ENCODE measurements at places on chromosomes 13 and 19.

GRCh38 chr19:38277969-38278680 lies 13.8 kb downstream of the SPINT2 start:
- no peaks in the 10 kb centered on the region for H3K27me3 ChIP-seq
- peak overlapping the region; percentile 13 for H3K4me3 ChIP-seq
- peak; percentile 68 for DNase-seq
- H3K4me1 ChIP-seq = peaks cover 93% of the 10 kb centered on the region

DNA sequence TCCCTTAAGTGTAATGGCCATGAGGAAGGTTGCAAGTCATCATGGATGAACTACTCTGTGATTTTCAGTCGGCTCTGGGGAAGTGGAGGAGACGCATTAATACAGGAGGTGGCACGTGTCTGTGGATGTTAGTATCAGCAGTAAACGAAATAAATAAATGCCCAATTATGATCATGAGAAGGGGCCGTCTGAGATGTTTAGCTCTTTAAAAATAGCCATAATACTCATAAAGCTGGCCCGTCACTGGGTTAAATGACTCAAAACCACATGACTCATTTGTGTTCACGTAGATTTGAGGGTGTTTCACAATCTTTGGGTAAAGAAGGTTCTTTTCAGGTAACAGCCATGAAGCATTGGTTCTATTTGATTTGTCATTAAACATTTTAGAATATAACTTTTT lies 620.6 kb downstream of the GPC6 start:
- no peaks in the 10 kb centered on the region for H3K4me1 ChIP-seq
- H3K4me3 ChIP-seq = no peak overlapping the region
- H3K27ac ChIP-seq = no peak overlapping the region
- no peak for DNase-seq

DNA sequence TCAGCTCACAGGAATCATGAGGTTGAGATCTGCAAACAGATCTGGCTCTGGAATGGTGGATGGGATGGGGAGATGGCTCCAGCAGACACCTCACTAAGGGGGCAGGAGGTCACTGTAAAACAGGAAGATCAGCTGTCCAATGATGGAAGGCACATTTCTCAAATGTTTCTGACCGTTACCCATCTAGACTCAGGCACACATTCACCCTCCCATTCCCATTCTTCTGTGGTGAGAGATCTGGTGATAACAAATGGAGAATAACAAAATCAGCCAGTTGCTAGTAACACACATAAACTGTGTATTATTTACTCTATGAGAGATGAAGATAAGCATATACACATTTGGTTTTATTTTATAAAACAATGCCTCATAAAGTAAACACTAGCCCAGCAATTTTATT lies 235.9 kb downstream of the TSHZ3 start:
- no peak overlapping the region for H3K27ac ChIP-seq
- DNase-seq = no peak
- peaks cover 87% of the 10 kb centered on the region for H3K27me3 ChIP-seq

GRCh38 chr13:78061806-78062205 lies 143.2 kb upstream of the EDNRB start:
- no peak overlapping the region for H3K27ac ChIP-seq
- H3K4me3 ChIP-seq = no peak overlapping the region
- no peak for DNase-seq
- no peaks in the 10 kb centered on the region for H3K36me3 ChIP-seq
- H3K4me1 ChIP-seq = no peaks in the 10 kb centered on the region

DNA sequence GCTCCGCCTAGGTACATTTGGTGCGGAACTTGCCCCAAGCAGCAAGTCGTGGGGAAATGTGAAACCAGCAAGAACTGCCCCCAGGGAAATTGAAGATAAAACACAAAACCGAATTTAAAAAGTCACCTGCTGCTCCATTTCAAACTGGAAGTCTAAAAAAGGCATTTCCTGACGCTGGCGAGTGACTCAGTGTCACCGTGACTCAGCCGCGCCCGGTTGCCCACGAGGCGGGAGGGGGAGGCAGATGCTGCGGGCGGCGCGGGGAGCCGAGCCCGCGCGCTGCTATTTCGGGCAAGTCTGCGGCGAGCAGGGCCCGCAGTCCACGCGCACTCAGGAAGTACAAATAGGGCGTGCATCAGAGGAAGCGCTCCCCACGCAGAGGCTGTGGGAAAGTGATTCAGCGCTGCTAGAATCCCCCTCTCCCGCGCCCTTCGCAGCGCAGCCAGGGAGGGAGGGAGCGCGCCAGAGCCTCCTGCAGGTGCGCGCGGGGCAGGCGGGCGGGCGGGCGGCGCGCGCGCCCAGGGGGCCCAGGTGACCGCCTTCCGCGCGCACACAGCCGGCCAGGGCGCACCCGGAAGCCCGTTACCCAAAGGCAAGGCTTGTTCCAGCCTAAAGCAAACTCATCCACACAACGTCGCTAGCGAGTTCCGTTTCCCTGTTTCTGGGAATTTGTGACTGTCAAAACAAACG lies 168.8 kb downstream of the COL4A1 start:
- peak overlapping the region; percentile 86 for H3K27ac ChIP-seq
- no peaks in the 10 kb centered on the region for H3K36me3 ChIP-seq
- DNase-seq = peak; percentile 61
- H3K4me1 ChIP-seq = peaks cover 53% of the 10 kb centered on the region

- H3K36me3 ChIP-seq = no peaks in the 10 kb centered on the region
- H3K4me3 ChIP-seq = no peak overlapping the region
- no peak overlapping the region for H3K27ac ChIP-seq
- no peak for DNase-seq
- H3K27me3 ChIP-seq = peaks cover 89% of the 10 kb centered on the region
These were observed 149.0 kb downstream of the TEX29 start for GRCh38 chr13:111469450-111469849.

- peaks cover 68% of the 10 kb centered on the region for H3K36me3 ChIP-seq
- H3K4me3 ChIP-seq = no peak overlapping the region
- no peak overlapping the region for H3K27ac ChIP-seq
These were observed 1.7 kb downstream of the UTP14C start for GRCh38 chr13:52026246-52026626.

- no peak overlapping the region for H3K4me3 ChIP-seq
- no peak overlapping the region for H3K27ac ChIP-seq
- no peak for DNase-seq
- peaks cover 5% of the 10 kb centered on the region for H3K4me1 ChIP-seq
- peaks cover 5% of the 10 kb centered on the region for H3K27me3 ChIP-seq
These were observed 65.3 kb downstream of the KCTD15 start for GRCh38 chr19:33861950-33862349.

GRCh38 chr13:76012091-76012721 lies 376.1 kb downstream of the LMO7 start:
- H3K36me3 ChIP-seq = no peaks in the 10 kb centered on the region
- no peak for DNase-seq
- peaks cover 27% of the 10 kb centered on the region for H3K4me1 ChIP-seq
- H3K4me3 ChIP-seq = no peak overlapping the region
- H3K27me3 ChIP-seq = no peaks in the 10 kb centered on the region

DNA sequence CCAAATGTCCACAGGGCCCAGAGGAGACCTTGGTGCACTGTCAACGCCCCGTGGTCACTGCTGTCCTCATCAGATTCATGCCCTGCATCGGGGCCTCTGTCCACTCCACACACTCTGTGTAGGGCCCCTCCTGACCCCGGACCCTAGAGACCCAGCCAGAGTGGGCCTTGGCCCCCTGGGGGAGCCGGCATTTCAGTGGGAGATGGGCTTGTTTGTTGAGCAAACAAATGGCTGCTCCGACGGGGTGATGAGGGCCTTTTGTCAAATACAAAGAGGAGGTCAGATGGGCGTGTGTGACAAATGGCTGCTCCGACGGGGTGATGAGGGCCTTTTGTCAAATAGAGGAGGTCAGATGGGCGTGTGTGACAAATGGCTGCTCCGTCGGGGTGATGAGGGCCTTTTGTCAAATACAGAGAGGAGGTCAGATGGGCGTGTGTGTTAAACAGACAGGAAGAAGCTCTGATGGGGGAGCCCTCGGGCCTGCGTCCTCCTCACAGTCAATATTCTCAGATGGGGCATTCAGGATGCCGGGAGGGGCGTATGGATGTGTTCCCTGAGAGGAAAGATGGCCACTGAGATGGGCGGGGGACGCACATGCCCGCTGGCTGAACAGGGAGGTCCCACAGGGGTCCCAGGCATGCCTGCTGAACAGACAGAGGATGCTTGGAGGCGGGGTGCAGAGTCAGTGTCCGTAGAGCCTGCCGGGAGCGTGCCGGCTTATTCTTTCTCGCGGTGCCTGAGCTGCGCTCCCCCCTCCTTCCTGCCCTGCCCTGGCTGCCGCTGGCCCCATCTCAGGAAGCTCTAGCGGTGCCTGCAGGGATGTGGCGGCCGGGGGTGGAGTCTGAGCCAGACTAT lies 36.3 kb downstream of the SMIM24 start:
- no peaks in the 10 kb centered on the region for H3K27me3 ChIP-seq
- H3K27ac ChIP-seq = peak overlapping the region; percentile 89
- H3K36me3 ChIP-seq = peaks cover 42% of the 10 kb centered on the region
- H3K4me3 ChIP-seq = peak overlapping the region; percentile 43
- peak; percentile 78 for DNase-seq

- no peak overlapping the region for H3K4me3 ChIP-seq
- H3K27ac ChIP-seq = peak overlapping the region; percentile 87
- H3K27me3 ChIP-seq = no peaks in the 10 kb centered on the region
- no peaks in the 10 kb centered on the region for H3K36me3 ChIP-seq
- no peak for DNase-seq
These were observed 95.4 kb downstream of the CYSLTR2 start for GRCh38 chr13:48749144-48749543.

DNA sequence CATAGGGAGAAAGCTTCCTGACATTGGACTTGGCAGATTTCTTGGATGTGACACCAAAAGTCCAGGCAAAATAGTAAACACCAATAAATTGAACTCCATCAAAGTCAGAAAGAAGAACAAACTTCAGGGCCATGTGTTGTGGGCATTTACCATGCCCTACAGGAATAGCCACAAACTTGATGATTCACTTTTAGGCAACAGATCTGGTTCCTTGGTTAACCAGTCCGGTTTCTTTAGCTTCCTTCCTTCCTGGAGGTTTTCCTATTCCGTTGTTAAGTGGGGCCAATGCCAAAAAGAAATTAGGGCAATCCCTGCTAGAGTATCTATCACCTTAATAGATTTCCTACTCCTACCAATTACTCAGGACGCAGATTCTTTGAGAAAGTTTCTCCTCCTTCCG lies 25.2 kb downstream of the IGFL1 start:
- H3K27me3 ChIP-seq = peaks cover 59% of the 10 kb centered on the region
- no peak overlapping the region for H3K4me3 ChIP-seq
- H3K4me1 ChIP-seq = no peaks in the 10 kb centered on the region
- no peak for DNase-seq
- H3K36me3 ChIP-seq = no peaks in the 10 kb centered on the region

- DNase-seq = no peak
- H3K4me3 ChIP-seq = no peak overlapping the region
- H3K27me3 ChIP-seq = peaks cover 76% of the 10 kb centered on the region
- no peaks in the 10 kb centered on the region for H3K4me1 ChIP-seq
These were observed 114.6 kb upstream of the VSTM2B start for GRCh38 chr19:29411113-29411581.

DNA sequence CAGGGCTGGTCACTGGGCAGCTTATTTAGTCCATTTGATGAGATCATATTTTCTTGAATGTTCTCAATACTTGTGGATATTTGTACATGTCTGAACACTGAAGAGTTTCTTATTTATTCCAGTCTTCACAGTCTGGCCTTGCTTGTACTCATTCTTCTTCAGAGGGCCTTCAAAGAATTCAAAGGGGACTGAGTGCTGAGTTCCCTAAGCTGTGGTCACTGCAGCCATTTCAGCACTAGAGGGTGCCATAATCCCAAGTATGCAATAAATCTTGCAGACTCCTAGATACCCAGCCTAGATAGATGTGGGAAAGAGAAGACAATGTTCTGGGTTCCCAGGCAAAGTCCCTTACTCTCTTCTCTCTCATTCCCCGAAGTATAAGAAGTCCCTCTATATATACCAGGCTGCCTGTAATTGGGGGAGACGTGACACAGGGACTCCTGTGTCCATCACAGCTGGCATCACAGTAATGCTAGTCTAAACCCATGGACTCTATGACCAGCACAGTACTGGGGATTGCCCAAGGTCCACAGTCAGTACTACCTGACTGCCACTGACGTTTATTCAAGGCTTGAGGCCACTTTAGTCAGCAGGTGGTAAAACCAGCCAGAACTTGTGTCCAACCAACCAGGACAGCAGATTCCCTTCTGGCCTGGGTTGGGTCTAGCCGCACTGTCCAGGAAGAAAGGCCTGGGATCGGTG lies 8.9 kb upstream of the VN1R1 start:
- H3K4me1 ChIP-seq = peaks cover 27% of the 10 kb centered on the region
- DNase-seq = no peak
- H3K27ac ChIP-seq = peak overlapping the region; percentile 81

DNA sequence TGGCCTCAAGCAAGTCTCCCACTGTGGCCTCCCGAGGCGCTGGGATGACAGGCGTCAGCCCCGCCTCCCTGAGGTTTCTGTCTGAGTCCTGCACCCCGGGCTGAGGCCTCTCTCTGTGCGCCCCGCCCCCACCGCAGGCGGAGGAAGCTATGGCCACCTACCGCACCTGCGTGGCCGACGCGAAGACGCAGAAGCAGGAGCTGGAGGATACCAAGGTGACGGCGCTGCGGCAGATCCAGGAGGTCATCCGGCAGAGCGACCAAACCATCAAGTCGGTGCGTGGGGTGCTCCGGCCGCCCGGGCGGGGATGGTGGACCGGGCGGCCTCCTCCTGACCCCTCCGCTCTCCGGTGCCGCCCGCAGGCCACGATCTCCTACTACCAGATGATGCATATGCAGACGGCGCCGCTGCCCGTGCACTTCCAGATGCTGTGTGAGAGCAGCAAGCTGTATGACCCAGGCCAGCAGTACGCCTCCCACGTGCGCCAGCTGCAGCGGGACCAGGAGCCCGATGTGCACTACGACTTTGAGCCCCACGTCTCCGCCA lies 12.7 kb downstream of the ARHGAP45 start:
- H3K4me1 ChIP-seq = peaks cover 15% of the 10 kb centered on the region
- H3K27me3 ChIP-seq = no peaks in the 10 kb centered on the region
- H3K4me3 ChIP-seq = no peak overlapping the region
- H3K27ac ChIP-seq = no peak overlapping the region

DNA sequence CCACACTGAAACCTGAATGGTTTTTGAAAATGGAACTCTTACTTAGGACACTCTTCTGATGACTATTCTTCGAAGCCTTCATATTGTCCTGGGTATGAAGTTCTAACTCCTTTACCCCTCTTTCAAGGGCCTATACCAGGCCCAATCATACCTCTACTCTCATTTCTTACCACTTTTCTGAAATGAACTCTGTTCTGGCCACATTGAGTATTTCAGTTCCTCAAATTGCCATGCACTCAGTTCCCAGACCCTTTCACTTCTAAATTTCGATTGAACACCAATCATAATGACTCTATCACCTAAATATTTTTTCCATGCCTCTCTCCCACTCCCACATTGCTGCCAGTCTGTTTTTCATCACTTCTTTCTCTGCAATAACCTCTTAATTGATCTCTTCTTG lies 53.7 kb downstream of the LACC1 start:
- H3K4me3 ChIP-seq = no peak overlapping the region
- H3K27ac ChIP-seq = no peak overlapping the region
- no peaks in the 10 kb centered on the region for H3K27me3 ChIP-seq
- H3K36me3 ChIP-seq = no peaks in the 10 kb centered on the region
